ENCODE measurements at places on chromosomes 5 and 9.

GRCh38 chr9:114638404-114638803, 19.2 kb downstream of the TEX53 start:
- no peak for DNase-seq

DNA sequence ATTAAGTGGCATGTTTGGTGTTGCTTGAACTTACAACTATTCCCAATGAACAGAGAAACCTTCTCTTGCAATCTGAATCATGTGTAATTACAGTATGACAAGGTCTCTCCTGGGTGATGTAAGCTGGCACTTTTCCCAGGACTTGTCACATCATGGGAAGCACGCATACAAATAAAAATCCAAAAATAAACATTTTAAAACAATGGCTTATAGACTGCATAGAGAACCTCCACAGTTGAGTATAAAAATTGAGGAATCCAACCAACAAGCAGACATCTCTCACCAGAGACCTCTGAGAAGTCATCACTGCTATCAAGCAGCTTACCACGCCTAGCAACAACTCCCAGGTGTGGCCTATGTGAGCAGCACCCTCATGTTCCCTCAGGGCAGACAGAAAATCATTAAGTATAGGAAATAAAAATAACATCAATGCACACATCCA, 3.9 kb downstream of the MLLT3 start:
- no peak for DNase-seq

GRCh38 chr9:130219661-130220096, 45.9 kb upstream of the HMCN2 start:
- peak; percentile 70 for DNase-seq

GRCh38 chr5:77368367-77368766, 123.7 kb downstream of the WDR41 start:
- DNase-seq = no peak

All from endodermal cell (in vitro differentiated cells).